ENCODE measurements at places on chromosomes 16 and 17. TPM values are rescaled to one million over a fixed set of nuclear protein-coding genes. Genes with fewer than 3 reads are reported as not detected.

FOXO3B gene
- 4.5 TPM for total RNA-seq

GRIN2C gene
- total RNA-seq, result 0.22 TPM

DNAH17 gene
- total RNA-seq, result 0.22 TPM

MYH13 gene
- not detected for total RNA-seq

ZPBP2 gene
- total RNA-seq, result 0.22 TPM

HSD3B7 gene
- 10.6 TPM for total RNA-seq

OR2C1 gene
- total RNA-seq, result not detected

KRT16 gene
- total RNA-seq, result not detected

GRAPL gene
- 23.2 TPM for total RNA-seq

SLC6A2 gene
- total RNA-seq, result not detected

TMEM238L gene
- not detected for total RNA-seq

BMERB1 gene
- total RNA-seq, result 5.9 TPM

SAMD14 gene
- total RNA-seq, result 2.7 TPM

MYH1 gene
- not detected for total RNA-seq

MT4 gene
- not detected for total RNA-seq

PGS1 gene
- total RNA-seq, result 99.8 TPM

CPHXL2 gene
- total RNA-seq, result not detected

NAT9 gene
- 40.9 TPM for total RNA-seq

DCXR gene
- total RNA-seq, result 92.9 TPM

EFNB3 gene
- total RNA-seq, result 0.05 TPM

SPN gene
- total RNA-seq, result 381 TPM

GPR179 gene
- total RNA-seq, result not detected

LMF1 gene
- 20.4 TPM for total RNA-seq

MYADML2 gene
- total RNA-seq, result not detected

All from T-helper 1 cell treated with Interleukin-12 subunit alpha and Interleukin-12 subunit beta and Interleukin-4 antibody, amounts not matched to agents 30 ng/mL and 1 ng/mL, for 36 hours (primary cell).